ENCODE measurements at places on chromosomes 1 and 21. TPM values are rescaled to one million over a fixed set of nuclear protein-coding genes. Genes with fewer than 3 reads are reported as not detected.

DNA sequence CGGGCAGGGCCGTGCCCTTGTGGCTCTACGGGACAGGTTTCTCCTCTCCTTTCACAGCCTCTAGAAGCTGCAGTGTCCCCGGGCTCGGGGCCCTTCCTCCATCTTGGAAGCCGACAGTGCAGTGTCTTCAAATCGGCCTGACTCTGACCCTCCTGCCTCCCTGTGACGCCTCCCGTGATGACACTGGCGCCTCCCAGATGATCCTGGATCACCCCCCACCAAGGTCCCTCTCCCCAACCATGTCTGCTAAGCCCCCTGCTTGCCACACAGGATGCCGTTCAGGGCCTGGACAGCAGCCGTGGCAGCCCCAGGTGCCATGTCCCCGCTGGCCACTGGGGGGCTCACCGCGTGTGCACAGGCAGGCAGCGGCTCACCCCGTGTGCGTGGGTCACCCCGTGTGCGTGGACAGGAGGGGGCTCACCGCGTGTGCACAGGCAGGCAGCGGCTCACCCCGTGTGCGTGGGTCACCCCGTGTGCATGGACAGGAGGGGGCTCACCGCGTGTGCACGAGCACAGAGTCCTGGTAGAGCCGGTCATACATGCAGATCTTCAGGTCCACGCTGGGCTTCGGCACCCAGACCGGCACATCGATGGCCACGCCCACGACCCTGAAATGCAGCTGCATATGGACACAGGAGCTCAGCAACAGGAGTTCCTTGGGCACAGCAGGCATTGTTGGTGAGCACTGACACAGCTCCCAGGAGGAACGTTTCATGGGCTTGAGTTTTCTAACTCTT, 24.9 kb upstream of the TMEM52 start:
- peak; percentile 45 for DNase-seq

DNA sequence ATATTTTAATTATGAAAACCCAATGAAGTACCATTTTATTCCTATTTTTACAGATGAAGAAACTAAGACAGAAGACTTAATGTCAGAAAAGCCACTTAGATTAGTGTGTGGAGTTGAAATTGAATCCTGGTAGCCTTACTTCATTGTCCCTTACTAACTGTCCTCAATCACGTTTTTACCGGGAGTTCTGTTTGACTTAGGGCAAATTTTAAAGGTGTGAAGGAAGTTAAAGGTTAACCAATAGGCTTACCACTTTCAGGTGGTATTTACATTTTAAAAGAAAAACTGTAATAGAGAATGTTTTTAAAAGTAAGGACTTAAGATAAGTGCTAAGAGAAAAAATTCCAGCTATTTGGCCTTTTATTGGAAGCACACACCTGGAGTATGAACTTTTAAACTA, 12.4 kb downstream of the RRP15 start:
- no peak for DNase-seq

DNA sequence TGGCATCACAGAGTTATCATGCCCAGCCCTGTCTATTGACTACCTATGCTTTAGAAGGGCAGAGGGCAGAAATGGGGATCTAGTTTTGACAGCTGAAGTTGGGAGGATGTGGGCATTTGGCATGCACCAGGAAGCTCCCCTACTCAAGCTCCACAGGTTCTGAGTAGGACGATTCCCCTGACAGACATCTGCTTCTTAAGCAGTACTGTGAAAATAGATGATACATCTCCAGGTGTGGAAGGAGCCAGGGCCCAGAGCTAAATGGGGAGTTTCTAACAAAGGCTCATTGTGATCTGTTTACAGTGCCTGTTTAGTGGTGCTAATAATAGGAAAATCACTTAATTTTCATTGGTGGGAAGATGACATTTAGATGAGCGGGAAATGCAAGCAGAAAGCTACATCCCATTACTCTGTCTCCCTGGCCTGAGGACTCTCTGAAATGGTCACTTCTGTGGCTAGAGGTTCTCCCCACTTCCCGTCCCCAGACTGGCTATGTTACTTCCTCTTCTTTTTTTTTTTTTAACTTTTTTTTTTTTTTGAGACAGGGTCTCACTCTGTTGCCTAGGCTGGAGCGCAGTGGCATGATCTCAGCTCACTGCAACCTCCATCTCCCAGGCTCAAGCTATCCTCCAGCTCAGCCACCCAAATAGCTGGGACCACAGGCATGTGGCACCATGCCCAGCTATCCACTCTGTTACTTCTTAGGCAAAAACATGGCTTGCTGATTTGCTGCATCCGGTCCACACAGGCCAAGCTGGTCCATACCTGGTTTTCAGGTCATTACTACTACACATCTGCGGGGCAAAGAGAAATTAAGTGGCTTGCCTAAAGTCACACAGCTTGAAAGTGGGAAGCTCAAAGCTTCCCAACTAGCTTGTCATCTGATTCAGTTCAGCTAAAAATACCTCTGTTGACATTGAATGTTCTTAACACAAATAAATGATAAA, 23.2 kb upstream of the CNIH3 start:
- DNase-seq, result no peak

DNA sequence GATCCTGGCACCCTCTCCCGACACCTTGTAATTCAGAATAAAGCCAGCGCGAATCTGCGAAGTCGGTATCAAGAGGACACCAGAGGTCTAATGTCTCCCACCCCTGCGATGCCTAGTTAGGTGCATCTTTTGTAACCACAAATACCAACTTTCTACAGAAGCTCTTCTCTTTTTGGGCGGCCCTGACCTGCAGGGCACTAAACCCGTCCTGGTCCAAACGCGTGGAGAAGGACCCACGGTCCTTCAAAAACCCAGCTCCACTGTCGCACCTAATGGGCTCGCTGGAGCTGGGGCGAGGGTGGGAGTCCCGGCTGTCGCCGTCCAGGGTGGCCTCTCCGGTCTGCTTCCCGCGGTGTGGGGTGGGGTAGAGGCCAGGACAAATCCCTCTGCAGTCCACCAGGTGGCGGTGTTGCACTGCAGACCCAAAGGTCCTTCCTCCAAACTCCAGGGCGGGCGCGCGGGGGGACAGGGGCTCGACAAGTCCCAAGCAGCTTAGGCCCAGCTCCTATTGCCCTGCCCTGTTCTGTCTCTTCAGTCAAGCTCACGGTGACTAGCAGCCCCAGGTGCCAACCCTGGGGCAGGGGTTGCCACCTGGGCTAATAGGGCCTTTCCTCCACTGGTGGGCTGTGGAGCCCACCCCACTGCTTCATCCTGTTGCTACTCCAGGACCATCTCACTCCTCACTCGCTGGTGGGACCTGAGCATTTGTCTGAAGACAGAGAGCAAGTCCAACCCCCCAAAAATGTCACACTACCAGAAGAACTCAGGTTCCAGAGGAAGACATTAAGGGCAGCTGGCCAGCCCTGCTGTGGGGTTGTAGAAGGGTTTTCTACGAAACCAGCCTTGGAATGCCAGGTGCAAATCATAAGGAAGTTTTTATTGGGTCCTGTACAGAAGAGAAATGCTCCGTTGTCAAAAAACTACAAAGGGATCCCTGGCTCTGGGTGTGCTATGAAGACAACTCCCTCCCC, 2.8 kb downstream of the HES3 start:
- peak; percentile 81 for DNase-seq

- DNase-seq, result no peak
Measured at GRCh38 chr21:27695246-27695645, 728.4 kb upstream of the ADAMTS5 start.

DNA sequence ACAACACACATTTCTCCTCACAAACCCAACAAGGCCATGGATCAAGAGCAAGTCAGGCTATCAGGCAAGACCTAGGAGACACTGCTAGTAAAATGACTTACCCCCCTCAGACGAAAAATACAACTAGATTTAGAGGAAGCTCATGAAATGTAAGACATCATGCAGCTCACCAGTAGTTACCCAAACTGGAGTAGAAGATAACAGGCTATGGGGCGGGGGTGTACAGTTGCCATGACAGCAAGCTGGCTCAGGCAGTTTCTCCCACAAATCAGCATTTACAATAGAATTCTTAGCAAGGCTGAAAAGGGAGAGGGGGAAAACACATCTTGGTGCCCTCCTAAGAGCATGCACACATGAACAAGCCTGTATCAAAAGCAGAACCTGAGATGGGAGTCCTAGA, 13.9 kb downstream of the TPM3 start:
- DNase-seq, result no peak

GRCh38 chr1:36638268-36638667, 155.6 kb upstream of the CSF3R start:
- no peak for DNase-seq

- DNase-seq, result no peak
Measured at GRCh38 chr1:160907976-160908375, 23.0 kb upstream of the ITLN1 start.

GRCh38 chr1:232369451-232370296, 260.3 kb downstream of the SIPA1L2 start:
- DNase-seq, result no peak

GRCh38 chr1:6358757-6359201, 34.8 kb downstream of the ACOT7 start:
- DNase-seq, result no peak

- no peak for DNase-seq
Measured at GRCh38 chr1:185957441-185958363, 223.5 kb downstream of the HMCN1 start.

GRCh38 chr1:207612762-207613161, 32.2 kb upstream of the CR1L start:
- DNase-seq, result no peak

- DNase-seq, result no peak
Measured at GRCh38 chr1:95049935-95050334, 22.8 kb downstream of the ALG14 start.

- DNase-seq, result no peak
Measured at GRCh38 chr1:219302697-219303096, 129.0 kb downstream of the LYPLAL1 start.

DNA sequence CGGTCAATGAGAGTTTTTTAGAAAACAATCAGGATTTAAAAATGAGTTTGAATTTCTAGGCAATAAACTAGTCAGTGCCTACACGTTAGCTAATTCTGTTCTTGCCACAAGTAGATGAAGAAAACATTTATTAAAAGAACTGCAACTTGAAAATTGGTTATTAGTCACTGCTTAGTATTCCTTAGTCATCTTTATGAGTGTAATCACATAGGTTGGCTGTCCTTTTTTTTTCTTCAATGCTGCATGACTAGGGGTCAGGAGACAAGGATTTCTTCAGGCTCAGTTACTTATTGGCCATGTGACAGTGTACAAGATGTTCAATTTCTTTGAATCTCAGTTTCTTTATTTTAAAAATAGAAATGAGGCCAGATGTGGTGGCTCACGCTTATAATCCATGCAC, 17.1 kb downstream of the SOAT1 start:
- DNase-seq, result no peak

- DNase-seq, result no peak
Measured at GRCh38 chr1:164614316-164614715, 55.3 kb downstream of the PBX1 start.

DNA sequence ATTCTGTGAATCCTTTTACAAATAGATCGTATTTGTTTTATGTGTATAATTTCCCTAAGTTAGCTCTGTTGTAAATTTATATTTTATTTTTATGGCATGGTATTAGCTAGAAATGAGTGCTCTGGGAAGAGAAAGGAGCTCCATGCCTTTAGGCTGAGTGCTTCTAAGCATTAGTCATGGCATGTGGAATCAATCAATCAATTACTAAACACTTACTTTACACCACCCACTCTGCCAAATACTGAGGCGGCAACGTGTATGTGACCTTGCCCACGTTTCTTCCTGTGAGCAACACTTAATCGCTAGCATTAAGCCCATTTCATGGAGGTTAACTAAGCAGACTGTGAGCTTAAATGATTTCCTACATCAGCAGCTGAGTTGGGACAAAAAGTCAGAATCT, 7.2 kb upstream of the BECN2 start:
- no peak for DNase-seq

DNA sequence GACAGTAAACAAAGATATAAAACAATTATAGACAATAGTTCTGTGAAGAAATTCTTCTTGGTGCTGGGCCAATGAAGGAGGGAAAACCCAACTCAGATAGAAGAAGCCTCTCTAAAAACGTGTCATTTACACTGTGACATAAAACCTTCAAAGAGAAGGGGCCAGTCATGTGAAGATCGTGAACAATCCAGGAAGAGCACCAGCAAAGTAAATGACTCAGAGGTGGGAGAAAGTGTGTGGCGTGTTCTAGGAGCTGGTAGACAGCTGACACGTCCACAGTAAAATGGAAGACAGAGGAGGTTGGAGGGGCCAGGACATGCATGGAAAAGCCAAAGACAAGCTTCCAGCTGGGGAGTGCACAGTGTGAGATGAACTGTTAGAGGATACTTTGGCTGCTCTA, 143.6 kb downstream of the VAV3 start:
- no peak for DNase-seq

- DNase-seq, result no peak
Measured at GRCh38 chr1:7896994-7897393, 43.6 kb downstream of the TNFRSF9 start.

- DNase-seq, result no peak
Measured at GRCh38 chr1:200751717-200752116, 13.0 kb downstream of the CAMSAP2 start.

DNA sequence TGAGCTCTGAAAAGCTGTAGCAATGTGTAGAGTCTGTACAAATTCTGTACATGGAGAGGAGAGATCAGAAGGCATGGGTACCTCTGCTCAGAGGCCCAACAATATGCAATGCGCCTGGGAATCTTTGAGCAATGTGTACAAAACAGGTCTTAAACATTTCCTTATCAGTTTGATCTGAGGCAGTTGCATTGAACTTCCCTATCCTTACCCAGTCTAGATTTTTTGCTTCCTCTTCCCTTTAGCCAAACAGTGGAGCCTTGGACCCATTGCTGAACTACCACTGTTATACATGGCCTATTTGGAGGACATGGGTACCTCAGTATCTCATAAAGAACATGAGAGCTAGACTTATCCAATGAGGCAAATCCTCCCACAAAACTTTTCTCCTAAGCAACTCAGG, 12.6 kb upstream of the MNDA start:
- no peak for DNase-seq

GRCh38 chr1:43542527-43543458, 12.1 kb downstream of the PTPRF start:
- no peak for DNase-seq

GRCh38 chr1:158077411-158078256, 84.2 kb downstream of the KIRREL1 start:
- DNase-seq, result no peak

- DNase-seq, result no peak
Measured at GRCh38 chr1:5664081-5664768, 328.0 kb downstream of the NPHP4 start.

- DNase-seq, result no peak
Measured at GRCh38 chr21:41429925-41430491, 4.0 kb downstream of the MX1 start.

GRCh38 chr1:235253219-235253962, 74.6 kb downstream of the ARID4B start:
- peak; percentile 51 for DNase-seq

- DNase-seq, result no peak
Measured at GRCh38 chr1:86416343-86416742, 7.6 kb upstream of the CLCA2 start.

KIAA1614 gene
- total RNA-seq, result 6.2 TPM

FAM3B gene
- not detected for total RNA-seq

KCNJ10 gene
- 0.48 TPM for total RNA-seq

KCND3 gene
- 15.2 TPM for total RNA-seq

CSF3R gene
- 5.6 TPM for total RNA-seq

HJV gene
- total RNA-seq, result 102 TPM

NT5C1A gene
- 26.6 TPM for total RNA-seq

GBP5 gene
- 0.07 TPM for total RNA-seq

AMY2A gene
- not detected for total RNA-seq

HPDL gene
- 0.27 TPM for total RNA-seq

TINAGL1 gene
- 204 TPM for total RNA-seq

CRYAA gene
- total RNA-seq, result not detected

PCBP3 gene
- 2.4 TPM for total RNA-seq

STXBP3 gene
- total RNA-seq, result 23.6 TPM

CNIH3 gene
- 0.60 TPM for total RNA-seq
